IPS-NIHi11 (cell line): ENCODE measurements at places on chromosomes 2 and 18.

GRCh38 chr18:35387152-35387571 is 10.0 kb upstream of the ZNF396 start:
- no peak for DNase-seq

DNA sequence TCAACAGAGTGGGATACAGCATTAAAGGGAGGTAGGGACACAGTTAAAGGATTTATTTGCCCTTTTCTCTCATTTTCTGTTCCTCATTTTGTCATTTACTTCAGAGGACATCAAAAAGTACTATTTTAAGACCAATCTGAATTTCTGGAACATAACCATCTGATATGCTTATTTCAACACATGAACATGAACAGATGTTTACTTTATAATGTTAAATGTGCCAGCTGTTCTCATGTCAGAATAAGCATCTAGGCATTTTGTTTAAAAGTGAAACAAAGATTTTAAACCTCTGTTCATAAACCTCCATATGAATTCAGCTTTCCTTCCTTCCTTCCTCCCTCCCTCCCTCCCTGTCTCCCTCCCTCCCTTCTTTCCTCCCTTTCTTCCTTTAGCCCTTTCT is 677.7 kb downstream of the CNTNAP5 start:
- no peak for DNase-seq

- no peak for DNase-seq
These were observed 12.5 kb downstream of the INPP4A start for GRCh38 chr2:98457045-98457696.

- DNase-seq: no peak
These were observed 698.7 kb downstream of the TDRD15 start for GRCh38 chr2:21822505-21822904.
